ENCODE measurements at places on chromosomes 6 and 20.

GRCh38 chr6:163709693-163710092, 295.2 kb downstream of the QKI start:
- no peak for DNase-seq

GRCh38 chr20:9136114-9136513, 67.2 kb downstream of the PLCB4 start:
- no peak for DNase-seq

DNA sequence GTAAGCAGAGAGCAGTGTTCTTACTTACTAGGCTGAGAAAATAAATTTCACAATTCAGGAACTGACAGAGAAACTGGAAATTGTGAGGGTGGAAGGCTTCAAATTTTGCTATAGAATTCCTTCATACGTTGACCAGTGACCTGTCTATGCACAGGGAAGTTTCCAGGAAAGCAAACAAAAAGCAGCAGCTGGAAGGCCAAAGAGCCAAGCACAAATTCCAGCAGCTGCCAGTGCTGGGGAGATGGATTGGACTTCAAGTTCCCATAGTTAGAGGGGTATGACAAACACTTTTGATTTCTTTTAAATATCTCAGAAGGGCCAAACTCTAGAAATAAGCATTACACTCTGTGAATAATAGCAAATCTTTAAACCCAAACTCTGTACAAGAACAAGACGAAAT, 299.1 kb upstream of the KCNQ5 start:
- no peak for DNase-seq

- no peak for DNase-seq
These were observed 22.5 kb downstream of the HLA-G start for GRCh38 chr6:29850011-29850553.

DNA sequence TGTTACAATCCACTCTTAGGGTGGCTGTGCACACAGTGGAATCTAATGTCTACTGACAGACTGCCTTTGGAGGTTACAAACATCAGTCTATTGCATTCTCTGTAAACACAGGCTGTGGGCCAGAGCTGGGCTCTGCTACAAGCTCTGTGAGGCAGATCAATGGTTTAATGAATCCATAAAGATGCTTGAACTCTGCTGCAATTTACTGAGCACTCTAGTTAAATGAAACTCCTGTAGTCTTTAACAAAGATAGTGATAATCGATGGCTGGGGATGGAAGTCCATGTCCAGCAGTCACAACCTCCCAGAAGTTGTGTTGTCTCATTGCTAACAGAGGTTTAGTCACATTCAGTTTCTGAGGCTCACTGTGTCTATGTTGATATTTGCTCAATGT, 50.5 kb downstream of the SOBP start:
- no peak for DNase-seq

- no peak for DNase-seq
These were observed 275.3 kb upstream of the CITED2 start for GRCh38 chr6:139649732-139650131.

DNA sequence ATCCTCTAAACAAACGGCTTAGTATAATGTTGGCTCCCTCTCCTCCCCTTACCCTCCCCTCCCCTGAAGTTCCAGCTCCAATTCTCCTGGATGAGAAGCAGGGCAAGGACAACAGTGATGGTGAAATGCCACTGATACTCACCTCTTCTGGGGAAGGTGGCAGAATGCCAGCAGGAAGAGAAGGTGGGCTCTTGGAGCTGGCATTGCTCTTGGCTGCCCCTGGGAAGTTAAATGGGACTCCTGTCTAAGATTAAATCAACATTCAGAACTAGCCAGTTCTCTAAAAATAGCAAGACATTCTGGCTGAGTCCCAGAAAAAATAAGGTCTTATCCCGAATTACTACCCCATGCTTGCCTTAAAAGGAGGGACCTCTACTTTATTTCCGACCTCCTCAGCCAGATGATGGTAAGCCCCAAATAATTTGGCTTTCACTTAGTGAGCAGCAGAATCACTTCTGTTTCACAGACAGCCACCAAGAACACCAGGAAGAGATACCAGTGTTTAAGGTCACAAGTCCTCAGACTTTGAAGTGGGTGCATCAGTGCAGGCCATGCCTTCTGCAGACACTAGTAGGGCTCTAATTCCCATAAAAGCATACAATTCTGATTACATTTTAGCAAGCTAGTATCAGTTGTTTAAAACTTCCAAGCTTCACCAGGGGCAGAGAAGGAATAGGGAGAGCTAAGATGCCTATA, 46.0 kb upstream of the IL17A start:
- DNase-seq = no peak

DNA sequence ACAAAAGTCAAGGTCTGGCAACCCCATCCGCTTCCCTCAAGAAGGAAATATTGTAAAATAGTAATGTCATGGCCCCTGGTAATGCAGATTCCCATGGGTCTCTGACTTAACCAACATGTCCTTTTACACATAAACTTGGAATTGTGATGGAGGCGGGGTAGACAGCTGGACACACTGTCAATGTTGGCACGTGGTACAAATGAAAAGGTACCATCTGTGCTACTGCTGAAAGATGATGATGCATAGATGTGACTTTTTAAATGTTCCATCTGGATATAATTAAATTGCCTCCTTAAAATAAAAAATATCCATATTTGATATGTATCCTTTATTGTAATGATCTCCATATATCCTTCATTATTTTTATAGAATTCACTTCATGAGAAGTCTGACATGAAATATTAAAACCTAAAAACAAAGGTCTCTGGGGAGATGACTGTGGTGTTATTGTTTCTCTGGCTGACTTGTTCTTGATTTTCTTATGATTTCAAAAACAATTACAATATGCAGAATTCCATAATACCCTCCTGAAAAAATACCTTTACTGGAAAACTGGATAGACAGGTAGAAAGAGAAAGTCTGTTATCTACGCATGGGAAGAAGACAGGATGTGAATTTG, 104.5 kb downstream of the MKKS start:
- no peak for DNase-seq

- DNase-seq = no peak
These were observed 256.6 kb downstream of the RFPL4B start for GRCh38 chr6:112603726-112604125.
